ENCODE measurements at places on chromosomes 3 and 15.

DNA sequence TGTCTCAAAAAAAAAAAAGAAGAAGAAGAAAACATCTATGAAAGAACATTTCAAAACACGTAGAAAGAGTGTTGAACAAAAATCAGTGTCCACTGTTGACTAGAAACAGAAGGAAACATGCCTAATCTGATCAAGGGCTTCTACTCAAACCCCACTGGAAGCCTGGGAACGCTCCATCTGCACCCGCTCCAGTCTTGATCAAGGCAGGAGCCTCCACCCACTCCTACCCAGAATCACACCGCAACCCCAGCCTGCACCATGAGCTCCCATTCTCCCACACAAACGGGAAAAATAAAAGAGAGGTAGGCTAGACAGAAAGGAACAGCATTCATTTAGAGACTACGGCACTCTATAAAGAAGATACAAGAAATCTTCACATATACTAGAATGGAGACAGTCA is 40.9 kb upstream of the OCA2 start:
- no peak for DNase-seq

DNA sequence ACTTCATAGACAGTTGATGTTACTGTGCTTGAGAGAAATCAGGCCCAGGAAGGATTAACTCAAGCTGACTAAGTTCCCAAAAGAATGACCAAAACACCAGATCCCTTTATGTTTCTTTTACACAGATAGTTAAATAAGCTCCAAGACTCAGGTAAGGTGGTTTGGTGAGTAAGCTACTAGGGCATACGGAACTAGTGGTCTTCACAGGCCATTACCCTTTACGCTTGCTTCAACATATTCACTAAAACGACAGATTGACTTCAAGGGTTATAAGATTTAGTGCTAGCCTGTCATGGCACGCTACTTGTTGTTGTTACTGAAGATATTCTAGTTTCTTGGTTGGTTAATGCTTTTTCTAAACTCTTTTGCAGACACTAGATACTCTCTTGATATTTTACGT is 369.3 kb downstream of the LPP start:
- DNase-seq: no peak

DNA sequence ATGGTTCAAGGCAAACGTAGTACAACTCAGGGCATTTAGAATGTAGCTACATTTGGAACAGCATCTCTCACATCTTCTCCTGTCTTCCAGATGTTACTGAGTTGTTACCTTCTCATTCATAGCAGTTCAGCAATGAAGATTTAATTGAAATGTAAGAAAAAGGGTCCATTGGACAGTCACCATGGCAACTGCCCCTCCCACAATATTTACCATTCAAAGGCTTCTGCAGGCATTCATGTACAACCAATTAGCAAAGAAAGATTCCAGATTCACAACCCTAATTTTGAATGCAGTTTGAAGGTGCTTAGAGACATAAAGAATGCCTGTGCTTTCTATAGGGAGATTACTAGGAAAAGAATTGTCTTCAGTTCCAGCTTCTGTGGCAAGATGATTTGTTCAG is 22.2 kb downstream of the SCN11A start:
- DNase-seq: no peak

GRCh38 chr3:65871305-65872141 is 167.2 kb downstream of the MAGI1 start:
- DNase-seq: no peak

DNA sequence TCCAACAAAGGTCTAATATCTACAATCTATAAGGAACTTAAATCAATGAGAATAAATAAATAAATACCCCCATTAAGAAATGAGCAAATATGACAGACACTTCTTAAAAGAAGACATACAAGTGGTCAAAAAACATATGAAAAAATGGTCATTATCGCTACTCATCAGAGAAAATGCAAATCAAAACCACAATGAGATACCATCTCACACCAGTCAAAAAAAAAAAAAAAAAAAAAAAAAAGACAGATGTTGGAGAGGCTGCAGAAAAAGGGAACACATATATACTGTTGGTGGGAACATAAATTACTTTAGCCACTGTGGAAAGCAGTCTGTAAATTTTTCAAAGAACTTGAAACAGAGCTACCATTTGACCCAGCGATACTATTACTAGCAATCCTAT is 31.6 kb upstream of the OR5H6 start:
- DNase-seq: no peak

- DNase-seq: peak; percentile 19
These were observed 518.8 kb upstream of the ZNF385D start for GRCh38 chr3:22269831-22270230.

DNA sequence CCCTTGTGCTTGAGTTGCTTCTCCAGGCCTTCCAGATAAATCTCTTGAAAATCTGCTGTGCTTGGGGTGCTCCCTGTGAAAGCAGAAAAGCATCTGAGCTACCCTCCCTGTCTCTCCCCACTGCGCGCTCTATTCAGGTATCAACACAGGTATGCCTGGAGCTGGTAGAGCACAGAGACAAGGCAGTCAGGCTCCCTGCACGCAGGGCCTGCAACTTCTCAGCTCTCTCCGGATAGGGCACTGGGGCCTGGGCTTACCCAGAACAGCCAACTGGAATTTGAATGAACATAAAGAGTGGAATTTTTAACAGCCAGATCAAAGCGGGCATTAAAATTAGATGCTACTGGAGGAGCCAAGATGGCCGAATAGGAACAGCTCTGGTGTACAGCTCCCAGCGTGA is 183.6 kb downstream of the XXYLT1 start:
- no peak for DNase-seq

DNA sequence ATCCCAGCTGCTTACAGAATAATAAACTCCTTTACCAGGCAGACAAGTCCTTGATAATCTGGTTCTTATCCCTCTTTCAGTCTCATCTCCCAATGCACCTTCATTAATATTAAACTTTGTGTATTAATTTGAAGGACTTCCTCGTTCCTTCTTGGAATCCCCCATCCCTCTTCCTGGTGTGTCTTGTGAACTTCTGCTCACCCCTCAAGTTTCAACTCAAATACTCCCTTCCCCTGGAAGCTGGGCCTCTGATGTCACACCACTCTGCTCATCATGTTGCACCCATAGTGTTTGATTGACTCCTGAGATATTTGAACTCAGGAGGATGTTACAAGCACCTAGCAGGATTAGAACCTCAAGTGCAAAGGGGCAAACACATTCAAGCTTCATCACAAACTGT is 3.3 kb upstream of the STT3B start:
- no peak for DNase-seq

DNA sequence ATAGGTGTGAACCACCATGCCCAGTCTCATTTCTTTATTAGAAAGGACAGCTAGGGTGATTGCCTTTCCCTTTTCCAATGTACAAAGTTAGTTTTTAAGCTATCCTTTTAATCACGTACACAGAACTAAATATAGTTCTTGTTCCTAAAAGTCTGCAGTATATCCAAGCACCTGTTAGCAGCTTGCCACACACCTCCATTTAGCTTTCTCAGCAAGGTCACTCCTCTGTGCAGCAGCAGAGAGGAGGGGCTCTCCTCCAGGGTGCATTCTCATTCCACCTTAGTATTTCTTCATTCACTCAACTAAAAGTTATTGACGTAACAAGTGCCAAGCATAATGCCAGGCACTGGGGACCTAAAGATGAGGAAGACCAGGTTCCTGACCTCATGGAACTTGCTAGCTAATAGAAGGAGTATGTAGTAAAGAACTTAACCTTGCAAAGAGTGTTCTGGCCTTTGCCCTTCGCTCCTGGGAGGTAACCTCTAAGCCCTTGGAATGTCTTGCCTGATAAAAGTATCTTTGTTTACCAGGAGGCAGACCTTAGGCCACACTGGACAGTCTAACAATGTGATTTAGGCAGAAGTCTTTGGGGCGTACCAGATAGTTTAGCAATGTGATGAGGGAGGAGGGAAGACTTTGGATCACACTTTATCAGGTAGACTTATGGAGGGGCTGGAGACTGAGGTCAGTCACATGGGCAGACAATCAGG is 12.7 kb upstream of the PTPN9 start:
- no peak for DNase-seq

- DNase-seq: no peak
These were observed 60.4 kb downstream of the MLH1 start for GRCh38 chr3:37053753-37054152.

DNA sequence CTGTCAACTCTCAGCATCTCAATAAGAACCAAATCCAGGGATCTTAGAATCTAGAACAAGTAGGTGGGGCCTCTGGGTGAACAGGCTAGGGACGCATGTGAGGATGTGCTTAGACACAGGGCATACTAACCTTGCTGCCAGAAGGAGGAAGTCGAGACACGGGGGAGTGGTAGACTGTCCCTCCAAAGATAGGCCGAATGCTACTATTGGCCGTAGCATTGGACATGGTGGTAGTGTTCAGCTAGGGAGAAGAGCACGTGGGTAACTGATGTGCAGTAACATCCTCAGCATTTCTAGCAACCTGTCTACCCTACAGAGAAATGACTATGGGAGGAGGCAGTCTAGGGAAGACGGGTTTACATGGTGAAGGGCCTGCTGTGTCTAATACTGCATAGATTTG is 15.6 kb downstream of the RCCD1 start:
- DNase-seq: no peak

DNA sequence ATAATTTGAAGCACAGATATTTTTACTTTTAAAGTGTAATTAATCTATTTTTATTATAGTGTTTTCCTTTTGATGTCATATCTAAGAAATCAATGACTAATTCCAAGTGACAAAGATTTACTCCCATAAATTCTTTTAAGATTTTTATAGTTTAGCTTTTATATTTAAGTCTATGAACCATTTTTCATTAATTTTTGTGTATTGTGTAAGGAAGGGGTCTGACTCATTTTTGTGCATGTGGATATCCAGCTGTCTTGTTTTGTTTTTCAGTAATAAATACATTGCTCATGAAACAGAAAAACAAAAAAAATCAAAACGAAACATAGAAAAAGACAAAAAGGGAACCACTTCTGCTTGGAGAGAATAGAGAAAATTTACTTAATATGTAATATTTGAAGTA is 145.1 kb downstream of the EPHA6 start:
- no peak for DNase-seq

GRCh38 chr15:45021348-45021747 is 1.6 kb upstream of the SORD start:
- DNase-seq: no peak

- no peak for DNase-seq
These were observed 68.6 kb downstream of the SLC6A6 start for GRCh38 chr3:14471016-14471415.

- DNase-seq: no peak
These were observed 36.1 kb downstream of the FMN1 start for GRCh38 chr15:33158366-33158765.

- DNase-seq: no peak
These were observed 158.8 kb downstream of the KLF13 start for GRCh38 chr15:31485431-31485830.

GRCh38 chr3:190531406-190531805 is 17.5 kb downstream of the IL1RAP start:
- DNase-seq: no peak

DNA sequence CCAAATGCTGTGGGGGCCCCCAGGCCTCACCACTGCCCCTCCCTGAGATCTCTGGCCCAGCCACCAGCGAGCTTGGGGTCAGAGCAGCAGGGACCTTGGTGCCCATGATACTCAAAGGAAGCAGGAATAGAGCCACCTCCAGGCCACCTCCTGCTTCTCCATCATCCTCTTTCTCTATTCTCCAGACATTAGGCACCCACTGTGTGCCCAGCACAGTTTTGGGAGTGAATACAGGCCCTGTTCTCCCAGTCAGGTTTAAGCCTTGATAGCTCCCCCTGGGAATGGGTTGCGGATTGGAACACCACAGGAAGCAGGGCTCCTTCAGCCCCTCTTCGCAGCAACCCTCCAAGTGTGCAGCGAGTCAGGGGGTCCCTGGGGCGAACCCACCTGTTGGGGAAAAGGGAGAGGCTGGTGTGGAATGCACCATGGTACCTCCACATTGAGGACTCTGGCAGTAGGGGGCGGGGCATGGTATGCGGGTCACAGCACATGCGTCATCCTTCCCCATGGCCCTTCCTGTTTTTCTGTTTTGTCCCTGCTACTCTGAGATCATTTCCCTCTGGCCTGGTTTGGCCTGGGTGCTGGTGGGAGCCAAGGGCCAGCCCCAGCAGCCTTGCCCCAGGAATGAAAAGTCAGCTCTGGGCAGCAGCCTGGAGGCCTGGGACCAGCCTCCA is 14.2 kb upstream of the SEMA3B start:
- peak; percentile 72 for DNase-seq

GRCh38 chr15:53917109-53917508 is 61.1 kb upstream of the UNC13C start:
- no peak for DNase-seq

DNA sequence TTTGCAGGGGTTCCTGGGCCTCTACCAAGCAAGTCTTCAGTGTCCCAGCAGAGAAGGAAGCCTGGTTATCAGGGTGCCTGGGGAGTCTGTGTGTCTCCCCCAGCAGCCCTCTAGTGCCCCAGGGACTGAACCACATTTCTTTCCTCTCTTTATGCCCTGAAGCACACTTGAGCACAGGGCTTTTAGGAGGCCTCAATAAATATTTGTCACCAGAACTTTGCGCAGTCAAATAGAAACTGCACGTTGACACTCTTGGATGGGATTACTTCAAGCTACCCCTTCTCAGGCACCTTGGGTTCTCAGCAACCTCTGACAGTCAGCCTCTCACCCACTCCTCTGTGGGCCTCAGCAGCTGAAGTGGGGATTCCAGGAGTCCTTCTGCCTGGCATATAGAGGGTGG is 226.6 kb upstream of the HES1 start:
- no peak for DNase-seq

DNA sequence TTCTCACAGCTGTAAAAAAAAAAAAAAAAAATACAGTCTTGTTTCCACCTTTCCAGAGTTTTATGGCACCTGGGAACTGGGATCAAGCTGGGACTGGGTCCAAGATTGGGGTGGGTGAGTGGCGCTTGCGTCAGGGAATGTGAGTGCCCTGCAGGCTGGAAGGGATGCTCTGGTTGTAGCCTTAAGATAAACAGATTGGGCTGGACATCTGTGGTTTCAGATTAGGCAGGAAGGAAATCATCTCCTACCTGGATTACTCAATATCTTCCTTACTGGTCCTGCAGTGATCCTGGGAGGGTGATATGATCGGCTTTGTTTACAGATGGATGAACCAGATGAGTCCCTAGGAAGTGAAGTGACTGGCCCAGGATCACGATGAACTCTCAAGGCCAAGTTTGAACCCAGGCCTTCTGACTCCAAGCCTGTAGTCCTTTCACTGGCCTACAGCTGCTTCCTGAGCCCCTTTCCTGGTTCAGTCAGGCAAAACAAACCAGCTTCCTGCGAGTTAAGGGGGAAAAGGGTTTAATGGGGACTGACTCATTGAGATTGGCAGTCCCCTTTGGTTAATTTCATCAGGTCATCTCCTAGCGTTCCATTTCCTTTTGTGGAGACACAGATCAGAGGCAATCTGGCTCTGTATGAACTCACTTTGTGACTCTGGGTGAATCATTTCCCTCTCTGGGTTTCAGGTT is 179.8 kb downstream of the THSD4 start:
- peak; percentile 100 for DNase-seq

GRCh38 chr3:65899226-65899625 is 139.5 kb downstream of the MAGI1 start:
- no peak for DNase-seq
